T-helper 17 cell (primary cell): ENCODE measurements at places on chromosomes 6 and 20.

DNA sequence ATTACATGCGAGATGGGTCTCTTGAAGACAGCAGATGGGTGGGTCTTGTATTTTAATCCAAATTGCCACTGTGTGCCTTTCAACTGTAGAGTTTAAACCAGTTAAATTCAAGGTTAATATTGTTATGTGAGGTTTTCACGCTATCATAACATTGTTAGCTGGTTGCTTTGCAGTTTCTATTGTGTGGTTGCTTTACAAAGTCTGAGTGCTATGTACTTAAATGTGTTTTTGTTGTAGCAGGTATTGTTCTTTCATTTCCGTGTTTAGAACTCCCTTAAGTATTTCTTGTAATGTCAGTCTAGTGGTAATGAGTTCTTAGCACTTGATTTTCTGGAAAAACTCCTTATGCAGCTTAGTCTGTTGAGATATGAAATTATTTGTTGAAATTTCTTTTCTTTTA is 193.3 kb downstream of the MOXD1 start:
- DNase-seq, result no peak

GRCh38 chr6:94269256-94269655 is 849.9 kb upstream of the EPHA7 start:
- no peak for DNase-seq

DNA sequence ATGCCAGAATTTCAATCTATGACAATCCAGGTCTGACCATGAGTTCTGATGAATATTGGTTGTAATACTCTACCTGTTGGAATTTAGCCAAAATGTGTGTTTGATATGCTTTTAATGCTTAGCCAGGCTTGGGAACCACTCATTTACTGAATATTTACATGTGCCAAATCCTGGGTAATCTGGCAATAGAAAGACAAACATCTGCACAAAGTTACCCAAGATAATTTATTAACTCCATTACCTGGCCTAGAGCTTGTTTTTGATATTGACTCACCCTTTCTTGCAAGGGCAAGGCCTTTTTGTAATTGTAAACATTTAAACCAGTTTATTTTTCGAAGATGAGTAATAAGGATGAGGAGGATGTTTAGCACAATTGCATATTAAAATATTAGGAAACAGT is 13.5 kb upstream of the CD2AP start:
- no peak for DNase-seq

DNA sequence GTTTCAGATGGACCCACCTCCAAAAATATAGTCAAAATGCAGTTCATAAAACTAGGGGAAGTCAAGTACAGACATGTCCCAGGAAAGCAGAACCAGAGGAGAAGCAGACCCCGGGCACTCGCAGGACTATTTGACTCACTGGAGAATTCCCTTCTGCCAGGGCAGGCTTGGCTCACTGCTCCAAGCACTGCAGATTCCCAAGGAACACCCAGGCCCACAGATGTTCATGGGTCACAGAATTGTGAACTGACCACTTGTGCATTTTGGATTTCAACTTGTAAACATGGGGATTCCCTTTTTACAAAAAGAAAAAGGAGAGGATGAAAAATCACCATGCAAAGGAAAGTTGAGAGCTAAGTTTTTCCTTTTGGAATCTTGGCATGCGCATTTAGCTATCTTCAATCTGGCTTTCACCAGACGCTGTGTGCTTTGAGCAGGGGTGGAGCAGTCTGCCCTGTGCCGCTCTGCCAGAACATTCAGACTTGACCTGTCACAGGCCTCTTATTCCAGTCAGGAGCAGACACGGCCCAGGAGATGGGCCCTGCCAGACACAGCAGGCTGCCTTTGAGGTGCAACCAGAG is 237.5 kb upstream of the TAB2 start:
- no peak for DNase-seq

DNA sequence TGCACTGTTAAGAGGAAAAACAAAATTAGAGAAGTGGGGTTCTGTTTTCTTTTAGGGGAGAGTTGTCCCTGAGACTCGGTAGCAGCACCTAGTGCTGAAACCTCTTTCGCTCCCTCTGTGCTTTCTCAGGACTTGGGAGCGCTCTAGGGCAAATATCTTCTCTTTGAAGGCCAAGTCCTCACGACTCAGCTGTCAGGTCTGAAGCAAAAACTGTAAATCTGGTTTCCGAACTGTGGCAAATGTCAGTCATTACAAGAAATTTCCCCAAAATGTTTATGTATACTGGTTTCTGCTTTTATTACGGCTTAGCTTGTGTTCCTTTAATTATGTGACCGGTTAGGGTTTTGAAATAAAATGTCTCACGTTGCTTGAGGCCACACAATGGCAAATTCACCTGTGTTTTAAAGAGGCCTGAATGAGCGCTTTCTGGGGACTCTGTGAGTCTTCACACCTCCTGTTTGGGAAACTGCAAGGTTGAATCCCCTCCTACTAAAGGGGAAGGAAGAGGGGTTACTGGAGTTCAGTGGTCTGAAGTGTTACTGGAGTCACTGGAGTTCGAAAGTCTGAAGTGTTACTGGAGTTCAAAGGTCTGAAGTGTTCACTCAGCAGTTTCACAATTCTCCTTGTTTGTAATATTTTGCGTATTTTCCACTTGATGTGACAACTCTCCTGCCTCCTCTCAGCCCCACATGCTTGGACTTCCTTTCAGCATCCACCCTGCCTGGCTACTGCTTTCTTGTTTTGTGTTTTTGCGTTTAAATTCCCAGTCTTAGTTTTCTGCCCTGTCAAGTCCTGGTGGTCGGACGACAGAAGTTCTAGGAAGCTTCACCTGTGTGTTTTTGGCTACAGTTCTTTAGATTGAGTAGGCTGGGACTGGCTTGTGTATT is 1.6 kb downstream of the SMPDL3A start:
- DNase-seq, result no peak

GRCh38 chr6:21596949-21597682 is 3.6 kb downstream of the SOX4 start:
- DNase-seq, result no peak

- DNase-seq, result no peak
Observed at GRCh38 chr6:139054001-139054400, 25.5 kb downstream of the ABRACL start.

- DNase-seq, result no peak
Observed at GRCh38 chr20:33811776-33812151, 616 bp downstream of the CHMP4B start.

GRCh38 chr6:14472986-14473337 is 355.4 kb downstream of the CD83 start:
- DNase-seq, result no peak

DNA sequence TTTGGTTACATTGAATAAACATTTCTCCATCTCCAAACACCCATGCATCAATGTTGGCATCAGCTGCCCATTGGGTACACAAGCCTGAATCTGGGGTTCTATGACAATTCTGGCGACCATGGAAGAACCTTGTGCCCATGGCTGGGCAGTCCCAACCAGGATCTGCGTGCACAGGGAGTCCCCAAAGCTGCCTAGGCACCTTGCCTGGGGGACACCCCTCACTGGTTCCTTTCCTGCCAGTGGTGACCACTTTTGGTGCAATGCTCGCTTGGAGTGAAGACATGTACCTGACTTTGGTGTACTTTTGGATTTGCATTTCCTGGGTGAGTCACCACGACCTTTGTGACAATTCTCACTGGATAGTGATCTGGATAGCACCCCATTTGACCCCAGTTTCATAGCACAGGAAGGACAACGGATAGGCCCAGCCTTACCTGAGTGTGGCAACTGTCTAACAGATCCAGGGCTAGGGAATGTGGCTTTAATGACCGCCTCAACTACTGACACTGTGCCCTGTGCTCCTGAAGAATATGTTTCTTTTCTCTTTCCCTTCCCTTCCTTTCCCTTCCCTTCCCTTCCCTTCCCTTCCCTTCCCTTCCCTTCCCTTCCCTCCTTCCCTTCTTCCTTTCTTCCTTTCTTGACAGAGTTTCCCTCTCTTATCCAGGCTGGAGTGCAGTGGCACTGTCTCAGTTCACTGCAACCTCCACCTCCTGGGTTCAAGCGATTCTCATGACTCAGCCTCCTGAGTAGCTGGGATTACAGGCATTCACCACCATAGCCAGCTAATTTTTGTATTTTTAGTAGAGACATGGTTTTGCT is 7.1 kb downstream of the SPINT3 start:
- DNase-seq, result no peak

DNA sequence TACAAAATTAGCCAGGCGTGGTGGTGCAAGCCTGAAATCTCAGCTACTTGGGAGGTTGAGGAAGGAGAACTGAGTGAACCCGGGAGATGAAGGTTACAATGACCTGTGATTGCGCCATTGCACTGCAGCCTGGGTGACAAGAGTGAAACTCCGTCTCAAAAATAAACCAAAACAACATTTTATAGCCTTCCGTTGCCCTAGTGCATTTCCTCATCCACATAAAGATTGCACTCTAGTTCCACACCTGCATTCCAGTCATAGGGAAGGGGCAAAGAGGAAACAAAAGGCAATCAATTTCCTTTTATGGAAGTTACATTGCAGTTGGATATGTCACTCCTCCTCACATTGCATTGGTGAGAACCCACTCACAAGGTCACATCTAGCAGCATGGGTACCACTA is 182.7 kb upstream of the ARG1 start:
- no peak for DNase-seq

DNA sequence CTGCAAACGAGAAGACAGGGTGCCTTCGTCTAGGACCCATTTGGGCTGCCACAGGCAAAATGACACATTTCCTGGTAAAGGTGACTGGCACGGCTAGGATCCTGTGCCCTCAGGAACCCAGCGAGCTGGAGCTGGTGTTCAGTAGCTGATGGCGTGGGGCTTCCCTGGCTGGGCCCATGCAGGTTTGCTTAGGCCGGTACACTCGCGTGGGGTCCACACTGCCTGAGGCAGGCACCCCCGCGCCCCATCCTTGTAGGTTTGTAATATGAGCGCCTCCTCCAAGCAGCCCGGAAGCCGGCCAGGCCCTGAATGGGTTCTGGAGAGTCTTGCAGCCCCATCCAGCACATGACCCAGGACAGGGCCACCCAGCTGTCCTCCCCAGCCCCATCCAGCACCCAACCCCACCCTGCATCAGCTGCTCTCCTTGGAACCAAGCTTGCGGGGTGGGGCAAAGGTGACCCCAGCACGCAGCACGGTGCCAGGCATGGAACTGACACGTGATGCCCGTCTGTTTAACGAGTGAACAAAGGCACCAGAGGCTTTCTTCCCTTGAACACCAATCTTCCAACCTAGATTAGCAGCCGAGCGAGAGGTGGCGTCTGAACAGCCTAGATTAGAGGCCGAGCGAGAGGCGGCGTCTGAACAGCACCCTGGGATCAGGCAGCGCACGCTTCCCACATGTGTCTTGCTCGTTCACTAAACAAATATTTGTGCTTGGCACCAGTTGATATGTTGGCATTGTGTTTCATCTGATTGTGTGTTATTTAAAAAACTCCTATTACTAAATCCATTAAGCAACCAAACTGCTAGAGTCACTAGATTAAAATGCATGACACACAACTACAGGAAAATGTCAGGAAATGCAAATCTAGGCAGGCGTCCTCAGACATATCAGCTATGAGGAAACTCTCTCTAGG is 112.1 kb downstream of the DLL1 start:
- DNase-seq, result no peak

- DNase-seq, result no peak
Observed at GRCh38 chr6:26243752-26244151, 121.2 kb upstream of the BTN3A2 start.

GRCh38 chr20:45248609-45249008 is 5.8 kb downstream of the SLPI start:
- DNase-seq, result no peak

DNA sequence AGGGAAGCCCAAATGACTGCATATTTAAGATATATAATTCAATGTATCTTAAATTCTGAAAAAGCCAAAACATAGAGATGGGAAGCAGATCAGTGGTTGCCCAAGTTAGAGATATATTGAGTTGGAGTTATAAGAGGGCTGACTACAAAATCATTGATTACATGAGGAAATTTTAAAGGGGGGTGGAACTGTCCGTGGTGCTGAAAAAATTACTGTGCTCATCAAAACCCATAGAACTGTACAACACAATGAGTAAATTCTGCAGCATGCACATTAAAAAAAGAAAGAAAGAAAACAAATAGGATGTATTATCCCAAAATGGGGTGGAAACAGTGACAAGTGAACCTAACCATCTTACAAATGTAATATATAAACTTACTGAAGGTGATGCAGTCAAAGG is 100.9 kb downstream of the FUT9 start:
- no peak for DNase-seq

DNA sequence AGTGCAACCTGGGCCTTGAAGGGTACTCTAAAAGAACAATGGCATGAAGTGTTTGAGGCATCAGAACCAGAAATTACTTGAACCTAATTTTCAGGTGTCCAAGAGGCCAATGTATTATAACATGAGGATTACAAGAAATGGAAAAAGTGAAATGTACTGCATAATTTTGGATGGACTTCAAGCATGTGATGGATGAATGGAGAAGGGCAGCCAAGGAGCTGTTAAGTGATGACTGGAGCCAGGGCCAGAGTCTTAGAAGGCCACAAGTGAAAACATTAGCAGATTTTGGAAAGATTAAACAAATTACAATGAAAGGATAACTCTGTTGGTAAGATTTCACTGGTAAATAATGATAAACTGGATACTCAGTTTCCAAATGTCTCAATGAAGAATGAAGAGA is 738.2 kb downstream of the CD109 start:
- DNase-seq, result no peak

GRCh38 chr6:10140136-10140535 is 274.7 kb downstream of the TFAP2A start:
- no peak for DNase-seq

GRCh38 chr6:35057449-35058357 is 83.4 kb downstream of the TCP11 start:
- no peak for DNase-seq

DNA sequence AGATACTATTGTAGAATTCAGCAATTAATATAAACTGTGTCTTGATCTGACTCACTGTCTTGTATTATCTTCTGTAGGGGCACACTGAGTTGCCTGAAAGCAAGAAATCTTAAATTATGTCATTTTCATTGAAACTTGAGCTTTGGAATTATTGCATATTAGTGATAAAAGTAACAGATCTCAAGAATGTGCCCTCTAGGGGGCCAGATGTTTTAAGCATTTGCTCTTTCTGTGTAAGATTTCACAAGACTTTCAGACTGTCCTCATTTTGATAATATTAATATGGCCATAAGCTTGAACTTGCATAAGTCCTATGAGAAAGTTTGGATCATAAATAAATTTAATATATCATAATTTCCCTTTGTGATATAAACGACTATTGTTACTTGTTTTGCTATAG is 55.5 kb upstream of the MYO6 start:
- DNase-seq, result no peak

- no peak for DNase-seq
Observed at GRCh38 chr6:151240036-151240685, 394 bp downstream of the AKAP12 start.
